ENCODE measurements at places on chromosomes 5 and 9. TPM values are rescaled to one million over a fixed set of nuclear protein-coding genes. Genes with fewer than 3 reads are reported as not detected.

DNA sequence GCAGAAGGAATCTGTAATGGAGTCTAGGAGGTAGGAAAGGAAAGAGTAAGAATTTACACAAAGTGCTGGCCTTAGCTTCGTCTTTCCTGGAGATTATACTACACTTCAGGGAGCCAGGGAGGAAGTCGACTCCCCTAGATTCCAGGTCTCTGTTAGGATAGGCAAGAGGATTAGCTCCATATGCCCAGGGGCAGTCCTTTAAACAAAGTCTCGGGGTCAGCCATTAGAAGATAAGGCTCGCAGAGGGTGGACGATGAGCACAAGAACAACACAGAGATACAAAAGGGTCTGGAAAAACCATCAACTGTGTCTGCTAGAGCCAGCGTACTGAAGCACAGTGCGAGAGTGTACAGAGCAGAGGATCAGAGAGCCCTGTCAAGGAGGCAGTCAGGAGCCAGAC, 344.7 kb upstream of the TNC start:
- H3K27me3 ChIP-seq = no peaks in the 10 kb centered on the region
- H3K27ac ChIP-seq = no peak overlapping the region
- no peaks in the 10 kb centered on the region for H3K36me3 ChIP-seq
- DNase-seq = no peak
- H3K4me1 ChIP-seq = no peaks in the 10 kb centered on the region
- no peak overlapping the region for H3K4me3 ChIP-seq

GRCh38 chr9:101350285-101350684, 34.5 kb downstream of the BAAT start:
- no peaks in the 10 kb centered on the region for H3K4me1 ChIP-seq
- no peaks in the 10 kb centered on the region for H3K27me3 ChIP-seq
- no peak overlapping the region for H3K4me3 ChIP-seq
- no peaks in the 10 kb centered on the region for H3K36me3 ChIP-seq
- H3K27ac ChIP-seq = no peak overlapping the region
- DNase-seq = no peak

DNA sequence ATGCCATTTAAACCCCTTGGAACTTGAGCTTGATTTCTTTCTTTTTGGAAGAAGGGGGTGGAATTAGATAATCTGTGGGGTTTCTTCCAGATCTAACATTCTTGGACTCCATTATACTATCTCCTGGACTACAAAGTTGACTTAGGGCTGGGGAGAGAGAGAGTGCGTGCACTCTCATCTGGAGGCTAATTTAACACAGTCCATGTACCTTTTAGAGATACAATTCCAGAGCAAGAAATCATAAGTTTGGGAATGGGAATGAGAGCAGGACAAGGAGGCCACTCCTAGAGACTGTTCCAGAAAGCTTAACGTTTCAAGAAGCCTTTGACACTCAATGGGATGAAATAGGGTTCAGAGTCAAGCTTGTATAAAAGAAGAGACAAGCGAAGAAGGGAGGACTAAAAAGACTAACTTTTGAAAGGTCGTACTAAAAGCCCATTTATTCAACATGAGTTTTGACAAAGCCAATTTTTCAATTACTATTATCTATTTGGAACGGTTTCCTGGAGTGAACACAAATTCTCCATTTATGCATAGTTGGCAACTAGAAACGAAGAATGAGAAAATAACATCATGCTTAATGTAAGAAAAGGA, 83.4 kb downstream of the ACTL7B start:
- no peak overlapping the region for H3K4me3 ChIP-seq
- peaks cover 5% of the 10 kb centered on the region for H3K4me1 ChIP-seq
- no peak for DNase-seq
- H3K27me3 ChIP-seq = no peaks in the 10 kb centered on the region
- no peak overlapping the region for H3K27ac ChIP-seq

GRCh38 chr5:141840280-141840812, 37.9 kb downstream of the PCDH1 start:
- DNase-seq = no peak
- H3K27me3 ChIP-seq = peaks cover 30% of the 10 kb centered on the region
- H3K4me3 ChIP-seq = no peak overlapping the region
- no peaks in the 10 kb centered on the region for H3K4me1 ChIP-seq
- H3K27ac ChIP-seq = no peak overlapping the region

DNA sequence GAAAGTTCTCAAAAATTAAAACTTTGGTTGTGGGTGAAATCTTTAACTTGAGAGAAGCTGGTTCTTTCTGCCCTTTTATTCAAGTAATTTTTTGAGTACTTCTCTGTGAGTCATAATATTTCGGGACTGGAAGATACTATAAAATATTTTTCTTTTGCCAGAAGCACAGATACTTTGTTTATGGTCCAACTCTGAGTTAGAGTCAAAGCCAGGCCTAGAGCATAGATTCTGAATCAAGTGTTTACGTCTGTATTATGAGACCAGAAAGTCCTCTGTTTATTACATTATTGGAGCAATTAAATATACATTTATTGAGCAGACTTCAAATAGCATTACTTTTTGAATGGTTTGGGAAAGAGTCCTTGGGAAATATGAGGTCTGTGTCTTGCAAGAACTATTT, 187.9 kb downstream of the FER start:
- no peaks in the 10 kb centered on the region for H3K4me1 ChIP-seq
- H3K27ac ChIP-seq = no peak overlapping the region

FRRS1L gene
- total RNA-seq = 0.02 TPM

TLX3 gene
- total RNA-seq = 6.9 TPM
